ENCODE measurements at places on chromosomes 2 and 18.

GRCh38 chr2:73033142-73033765 lies 38.3 kb downstream of the SFXN5 start:
- DNase-seq: no peak

GRCh38 chr2:224671731-224672130 lies 44.4 kb downstream of the CCDC195 start:
- DNase-seq: no peak

DNA sequence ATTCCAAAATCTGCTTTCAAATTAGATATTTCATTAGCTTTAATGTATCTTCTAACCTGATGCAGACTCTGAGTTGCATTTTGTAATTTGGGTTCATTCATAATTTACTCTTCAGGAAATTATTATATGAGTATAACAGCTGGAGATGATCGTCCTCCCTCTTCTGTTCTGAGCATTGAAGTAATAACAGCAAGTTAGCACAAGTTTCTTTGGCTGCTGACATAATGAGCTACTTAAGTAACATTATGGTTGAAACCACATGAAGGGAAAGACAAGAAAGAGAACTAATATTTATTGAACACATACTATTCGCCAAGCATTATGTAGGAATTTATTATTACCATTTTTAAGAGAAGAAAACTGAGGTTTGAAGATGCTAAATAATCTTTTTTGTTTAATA lies 75.1 kb downstream of the CPO start:
- DNase-seq: no peak

DNA sequence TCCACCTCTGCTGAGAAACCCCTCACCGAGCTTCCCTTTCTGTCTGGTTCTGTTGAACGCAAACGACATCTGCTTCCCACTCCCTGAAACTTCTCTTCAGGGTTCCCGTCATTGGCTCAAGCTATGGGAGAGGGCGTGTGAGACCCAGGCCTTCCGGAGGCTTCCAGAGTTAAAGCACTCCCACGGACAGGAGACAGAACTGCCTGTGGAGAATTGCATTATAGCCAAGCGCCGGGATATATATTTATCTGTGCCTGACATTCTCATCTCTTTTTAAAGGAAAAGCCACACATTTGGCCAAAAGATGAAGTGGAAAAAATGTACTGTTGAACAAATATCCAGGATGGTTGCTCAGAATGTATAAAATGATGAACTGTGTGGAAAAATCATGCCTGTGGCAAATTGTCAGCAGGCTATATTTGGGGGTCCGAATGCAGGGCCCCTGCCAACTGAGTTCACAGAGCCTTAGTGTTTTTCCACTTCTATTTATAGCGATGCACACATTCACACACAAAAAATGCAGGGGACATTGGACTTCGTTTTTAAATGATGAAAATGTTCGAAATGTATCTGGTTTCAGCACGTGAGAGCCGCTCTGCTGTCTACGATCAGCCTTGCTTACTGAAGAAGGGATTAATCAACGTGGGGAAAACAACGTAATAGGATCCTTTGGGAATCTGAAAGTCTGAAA lies 59.5 kb downstream of the E2F6 start:
- no peak for DNase-seq

All from NCI-H1930 (cell line).